ENCODE measurements at places on chromosomes 5 and 9. TPM values are rescaled to one million over a fixed set of nuclear protein-coding genes. Genes with fewer than 3 reads are reported as not detected.

The ADAMTSL2 gene
- total RNA-seq, result not detected

The NPR3 gene
- not detected for total RNA-seq

The FOXE1 gene
- 0.32 TPM for total RNA-seq

The BTNL8 gene
- total RNA-seq, result not detected

The NEUROG1 gene
- total RNA-seq, result not detected

The PCDHB14 gene
- total RNA-seq, result 0.07 TPM

The CCDC152 gene
- total RNA-seq, result 2.8 TPM

The MCC gene
- 36.2 TPM for total RNA-seq

The TMEFF1 gene
- 0.54 TPM for total RNA-seq

The TSSK1B gene
- total RNA-seq, result 0.14 TPM

The PBX3 gene
- total RNA-seq, result 22.7 TPM

The PRDM9 gene
- not detected for total RNA-seq

The INSYN2B gene
- 6.7 TPM for total RNA-seq

The PDZD2 gene
- total RNA-seq, result 14.5 TPM

The SLC34A1 gene
- total RNA-seq, result not detected

The RALGPS1 gene
- 1.2 TPM for total RNA-seq

The PCDHB5 gene
- 0.10 TPM for total RNA-seq

The KCTD16 gene
- not detected for total RNA-seq

- DNase-seq, result no peak
These were observed 3.2 kb downstream of the IRX1 start for GRCh38 chr5:3598769-3599211.

DNA sequence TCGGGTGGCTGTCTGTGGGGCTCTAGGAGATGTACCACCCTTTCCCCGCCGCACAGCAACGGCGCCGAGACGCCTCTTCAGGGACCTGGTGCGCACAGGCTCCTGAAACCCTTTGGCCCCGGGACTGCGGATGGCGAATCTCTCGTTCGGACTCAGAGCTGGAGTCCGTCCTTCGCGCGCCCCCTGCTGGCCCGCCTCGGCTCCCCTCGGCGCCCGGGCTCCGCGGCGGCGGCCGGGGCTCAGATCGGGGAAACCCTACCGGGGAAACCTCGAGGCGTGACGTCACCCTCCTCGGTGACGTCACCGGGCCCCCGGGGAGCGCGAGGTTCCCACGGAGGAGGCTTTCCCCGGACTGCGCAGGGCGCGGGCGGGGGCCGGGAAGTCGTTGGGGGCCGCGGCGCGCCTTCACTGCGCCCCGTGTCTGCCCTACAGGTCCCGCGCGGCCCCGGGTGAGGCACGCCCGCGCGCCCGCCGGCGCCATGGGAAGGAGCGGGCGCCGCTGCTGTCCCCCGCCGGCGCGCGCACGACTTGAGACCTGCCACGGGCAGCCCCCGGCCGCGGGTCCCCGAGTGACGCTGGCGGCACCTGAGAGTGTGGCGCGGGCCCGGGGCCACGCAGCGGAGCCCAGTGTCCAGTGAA lies 7.9 kb downstream of the PRR7 start:
- peak; percentile 51 for DNase-seq

GRCh38 chr5:133034064-133034463 lies 7.7 kb upstream of the ZCCHC10 start:
- DNase-seq, result no peak

DNA sequence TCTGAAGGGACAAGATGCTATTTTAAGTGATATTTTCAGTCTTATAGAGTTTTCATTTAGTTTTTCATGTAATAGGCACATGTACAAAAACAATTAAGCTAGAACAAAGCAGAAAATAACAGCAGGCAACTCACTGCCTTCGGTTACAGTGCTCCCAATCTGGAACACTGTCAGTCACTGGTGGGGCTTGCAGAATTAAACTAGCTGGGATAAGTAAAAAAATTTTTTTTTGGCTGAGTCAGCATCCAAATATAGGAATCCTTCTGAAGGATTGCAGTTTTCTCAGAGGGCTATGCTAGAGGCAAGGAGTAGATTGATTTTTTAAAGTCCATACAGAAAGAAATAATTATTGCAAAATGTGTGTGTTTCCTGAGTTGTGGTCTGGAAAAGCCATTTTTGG lies 250.2 kb upstream of the RFX3 start:
- DNase-seq, result no peak

DNA sequence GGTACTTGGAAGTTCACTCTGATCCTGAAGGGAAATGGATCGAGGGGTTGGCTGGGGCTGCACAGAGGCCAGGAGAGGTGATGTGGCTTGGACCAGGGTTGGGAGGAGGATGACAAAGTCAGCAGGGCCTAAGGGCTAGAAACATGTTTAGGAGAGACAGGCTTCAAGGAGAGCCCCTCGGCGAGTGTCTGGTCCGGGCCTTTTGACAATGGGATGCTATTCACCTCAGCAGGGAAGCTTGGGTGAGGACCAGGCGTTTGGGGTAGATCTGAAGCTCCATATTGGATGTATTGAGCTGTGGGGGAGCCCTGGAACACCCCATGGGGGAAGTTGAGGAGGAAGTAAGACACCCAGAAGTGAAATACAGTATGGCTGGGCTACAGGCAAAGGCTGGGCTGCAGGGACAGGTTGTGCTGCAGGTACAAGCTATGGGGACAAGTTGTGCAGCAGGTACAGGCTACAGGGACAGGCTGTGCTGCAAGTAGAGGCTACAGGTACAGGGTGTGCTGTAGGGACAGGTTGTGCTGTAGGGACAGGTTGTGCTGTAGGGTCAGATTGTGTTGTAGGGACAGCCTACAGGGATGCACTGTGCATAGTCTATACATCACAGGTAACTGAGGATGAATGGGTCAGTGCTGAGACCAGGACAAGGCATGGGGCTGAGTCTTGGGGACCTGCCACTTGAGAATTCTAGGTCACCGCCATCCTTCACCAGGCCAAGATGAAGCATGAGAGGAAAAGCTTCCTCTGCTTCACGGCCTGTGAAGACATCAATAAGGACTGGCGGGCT lies 22.7 kb upstream of the FIBCD1 start:
- no peak for DNase-seq

DNA sequence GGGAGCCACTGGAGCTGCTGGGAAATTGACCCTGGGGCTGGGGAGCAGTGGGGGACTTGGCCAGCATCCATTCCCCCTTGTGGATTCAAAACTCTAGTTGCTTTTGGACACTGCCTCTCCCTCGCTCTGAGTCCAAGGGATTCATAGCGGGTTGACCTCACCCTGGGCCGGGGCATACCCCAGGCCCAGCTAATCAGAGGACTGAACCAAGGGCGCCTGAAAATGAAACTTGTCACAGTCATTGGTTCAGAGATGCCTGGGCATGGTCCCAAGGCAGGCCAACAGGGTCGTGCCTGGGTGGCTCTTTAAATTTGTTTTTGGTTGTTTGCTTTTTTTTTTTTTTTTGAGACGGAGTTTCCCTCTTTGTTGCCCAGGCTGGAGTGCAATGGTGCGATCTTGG lies 22.6 kb downstream of the STK10 start:
- DNase-seq, result no peak

DNA sequence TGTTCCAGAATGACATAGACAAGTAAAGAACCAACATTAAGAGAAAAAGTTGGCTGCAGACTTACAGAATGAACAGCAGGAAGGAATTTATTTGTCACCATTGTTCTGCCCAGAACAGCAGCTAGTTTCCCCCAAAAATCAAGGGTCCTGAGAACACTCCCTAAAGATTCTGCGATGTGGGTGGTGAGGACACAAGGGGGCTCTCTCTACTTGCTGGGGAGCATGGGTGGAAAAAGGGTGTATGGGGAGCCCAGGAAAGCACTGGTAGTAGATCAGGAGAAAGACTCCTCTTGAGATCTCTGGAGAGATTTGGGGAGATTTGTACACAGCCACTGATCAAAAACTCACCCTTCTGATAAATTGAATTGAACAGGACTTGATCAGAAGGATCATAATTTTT lies 316.5 kb downstream of the KCTD16 start:
- no peak for DNase-seq

DNA sequence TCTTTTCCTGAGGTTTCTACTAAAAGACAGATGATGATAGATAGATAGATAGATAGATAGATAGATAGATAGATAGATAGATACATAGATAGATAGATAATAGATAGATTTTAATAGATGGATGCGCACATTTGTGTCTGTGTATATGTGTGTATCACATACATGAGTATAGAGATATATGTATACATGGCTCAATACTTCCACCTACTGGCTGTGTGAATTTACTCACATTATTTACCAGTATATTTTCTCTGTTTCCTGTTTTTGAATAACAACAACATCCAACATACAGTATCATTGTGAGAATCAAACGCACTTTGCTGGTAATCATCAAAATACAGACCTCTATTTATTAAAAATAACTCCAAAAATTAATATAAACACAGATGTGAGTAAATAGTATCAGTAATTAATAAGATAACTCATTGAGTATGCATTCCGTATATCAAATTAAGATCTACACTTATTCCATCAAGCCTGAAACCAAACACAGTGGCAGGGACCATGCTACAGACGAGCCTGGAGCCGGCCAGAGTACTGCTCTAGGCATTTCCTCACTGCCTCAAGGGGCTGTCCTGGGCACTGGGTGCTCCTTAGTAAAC lies 338.0 kb downstream of the SEMA5A start:
- no peak for DNase-seq

DNA sequence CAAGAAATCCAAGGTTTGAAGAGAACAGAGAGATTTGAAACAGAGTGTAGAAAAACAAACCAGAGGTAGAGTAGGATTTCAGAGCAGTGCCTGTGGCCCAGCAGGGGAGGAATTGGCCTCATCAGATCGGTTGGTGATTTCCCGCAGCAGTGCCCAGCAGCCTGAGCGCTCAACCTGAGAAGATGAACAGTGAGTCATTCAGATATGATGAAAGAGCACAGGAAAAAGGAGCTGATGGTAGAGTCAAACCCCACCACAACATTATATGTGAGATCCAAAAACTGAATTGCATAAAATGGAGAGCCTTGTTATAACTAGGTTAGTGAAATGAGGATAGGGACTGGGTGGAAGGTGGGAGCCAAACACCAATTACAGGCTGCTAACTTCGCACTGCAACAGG lies 248.9 kb downstream of the PIK3R1 start:
- DNase-seq, result peak; percentile 32

DNA sequence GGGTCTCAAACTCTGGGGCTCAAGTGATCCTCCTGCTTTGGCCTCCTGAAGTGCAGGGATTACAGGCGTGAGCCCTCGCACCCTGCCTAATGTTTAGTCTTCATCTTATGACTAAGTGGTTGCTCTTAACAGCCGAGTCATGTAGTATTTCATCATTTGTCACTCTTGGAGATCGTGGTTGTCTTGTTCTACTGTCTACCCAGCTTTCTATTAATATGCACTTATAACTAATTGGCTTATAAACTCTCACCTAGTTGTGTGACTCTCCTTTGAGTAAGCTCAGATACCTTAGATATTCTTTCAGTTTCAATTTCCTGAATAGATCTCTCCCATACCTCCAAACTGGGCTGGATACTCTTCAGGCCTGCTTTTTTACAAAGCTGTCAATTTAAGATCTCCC lies 19.9 kb downstream of the SLC44A1 start:
- peak; percentile 79 for DNase-seq

DNA sequence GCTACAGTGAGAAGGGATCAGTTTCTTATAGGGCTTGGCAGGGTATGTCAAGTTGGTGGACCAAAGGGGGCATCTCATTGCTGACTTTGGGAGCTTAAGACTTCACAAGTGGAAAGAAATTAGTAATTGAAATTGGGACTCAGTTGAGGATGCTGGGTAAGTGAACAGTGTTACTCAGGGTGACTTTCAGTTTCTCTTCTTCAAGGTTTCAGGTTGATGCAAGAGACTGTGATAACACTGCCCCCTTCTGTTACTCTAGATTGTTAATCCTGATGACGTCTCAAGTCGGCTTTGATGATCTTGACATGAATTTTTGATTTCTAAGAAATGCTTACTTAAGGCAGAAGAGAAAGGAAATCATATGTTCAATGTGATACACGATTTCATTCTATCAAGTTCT lies 21.3 kb downstream of the KCTD16 start:
- peak; percentile 73 for DNase-seq

GRCh38 chr9:3014178-3014577 lies 170.3 kb upstream of the PUM3 start:
- DNase-seq, result no peak

DNA sequence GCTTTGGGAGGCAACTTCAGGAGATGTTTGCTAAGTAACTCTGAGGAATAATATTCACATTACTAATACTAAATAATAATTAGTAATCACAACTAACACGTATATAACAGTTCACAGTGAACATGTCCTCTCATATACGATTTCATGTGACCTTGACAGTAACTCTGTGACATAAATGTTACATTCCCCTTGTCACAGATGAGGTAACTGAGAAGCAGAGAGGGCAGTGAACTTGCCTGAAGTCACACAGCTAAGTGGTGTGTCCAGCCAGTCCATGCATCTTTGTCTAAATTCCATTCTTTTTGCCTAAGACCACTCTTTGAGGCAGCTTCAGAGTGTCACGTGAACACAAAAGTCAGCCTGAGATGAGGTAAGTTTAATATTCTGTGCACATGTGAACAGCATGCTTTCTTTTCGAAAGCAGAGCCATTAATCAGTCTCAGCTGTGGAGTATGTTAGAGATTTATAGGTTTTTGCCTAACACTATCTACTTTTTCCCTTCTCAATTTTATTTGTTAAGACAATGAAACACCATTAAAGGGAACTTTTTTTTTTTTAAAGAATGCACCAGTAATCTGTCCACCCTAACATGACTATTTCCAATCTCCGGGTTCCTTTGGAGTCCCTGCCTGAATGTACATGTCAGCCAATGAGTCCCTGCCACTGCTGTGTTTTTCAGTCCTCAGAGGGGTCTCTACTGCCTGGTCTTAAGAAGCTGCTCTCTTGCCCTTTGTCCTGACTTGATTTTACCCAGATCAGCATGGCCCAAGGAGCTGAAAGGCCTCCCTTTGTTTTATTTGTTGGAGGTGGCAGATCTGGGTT lies 43.5 kb downstream of the SH3PXD2B start:
- DNase-seq, result no peak

DNA sequence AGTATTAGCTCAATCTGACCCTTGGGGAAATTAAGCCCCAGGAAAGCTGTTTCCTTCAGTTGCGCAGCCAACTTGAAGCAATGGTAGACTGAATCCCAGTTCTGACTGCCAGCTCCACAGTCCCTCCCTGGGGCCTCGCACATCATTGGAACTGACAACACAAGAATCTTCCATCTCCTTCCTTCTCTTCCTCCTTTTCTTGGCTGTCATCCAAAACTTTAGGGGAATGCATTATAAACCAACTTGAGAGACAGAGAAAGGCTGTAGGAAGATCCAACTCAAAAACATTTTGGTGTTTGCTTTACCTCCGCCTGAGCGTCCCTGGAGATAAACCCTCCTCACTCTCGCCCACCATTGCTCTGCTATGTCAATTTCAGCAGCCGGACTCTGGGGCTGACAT lies 16.6 kb downstream of the KCNIP1 start:
- no peak for DNase-seq

- DNase-seq, result no peak
These were observed 26.4 kb downstream of the ATP6V0E1 start for GRCh38 chr5:173010021-173010420.

GRCh38 chr5:123882965-123883345 lies 371.0 kb downstream of the CSNK1G3 start:
- no peak for DNase-seq

- DNase-seq, result no peak
These were observed 13.8 kb downstream of the FAM78A start for GRCh38 chr9:131262327-131263032.

All from foreskin keratinocyte (primary cell).